ENCODE measurements at places on chromosomes 5 and 9.

GRCh38 chr9:127561491-127562278 is 50.4 kb upstream of the STXBP1 start:
- peak; percentile 99 for DNase-seq

GRCh38 chr5:76859591-76860247 is 9.9 kb downstream of the S100Z start:
- peak; percentile 16 for DNase-seq

GRCh38 chr5:169450464-169450863 is 133.1 kb upstream of the SPDL1 start:
- DNase-seq: peak; percentile 33

DNA sequence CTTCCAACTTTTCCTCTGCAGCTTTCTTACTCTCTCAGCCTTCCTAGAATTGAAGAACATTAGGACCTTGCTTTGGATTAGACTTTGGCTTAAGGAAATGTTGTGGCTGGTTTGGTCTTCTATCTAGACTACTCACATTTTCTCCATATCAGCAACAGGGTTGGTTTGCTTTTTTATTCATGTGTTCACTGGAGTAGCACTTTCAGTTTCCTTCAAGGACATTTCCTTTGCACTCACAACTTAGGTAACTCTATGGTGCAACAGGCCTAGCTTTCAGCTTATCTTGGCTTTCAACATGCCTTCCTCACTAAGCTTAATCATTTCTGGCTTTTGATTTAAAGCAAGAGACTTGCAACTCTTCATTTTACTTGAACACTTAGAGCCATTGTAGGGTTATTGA is 153.1 kb downstream of the CCDC192 start:
- DNase-seq: no peak

DNA sequence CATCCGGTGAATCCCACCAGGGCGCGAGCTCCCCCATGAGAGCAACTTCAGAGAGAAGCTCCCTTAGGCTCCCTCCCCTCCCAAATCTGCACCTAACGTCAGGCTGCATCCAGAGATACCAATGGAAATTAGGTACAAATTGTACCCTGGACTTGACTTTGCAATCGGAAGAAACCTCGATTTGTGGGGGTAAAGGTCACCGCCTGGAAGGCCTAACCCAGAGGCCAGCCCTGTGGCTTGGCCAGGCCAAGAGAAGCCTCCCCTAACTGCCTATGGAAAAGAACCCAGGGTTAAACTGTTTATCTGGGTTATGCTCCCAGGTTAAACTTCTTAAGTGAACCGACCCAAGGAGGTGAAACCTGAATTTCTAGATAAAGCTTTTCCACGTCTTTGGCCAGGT is 80.4 kb downstream of the GTF3C4 start:
- no peak for DNase-seq

- no peak for DNase-seq
Measured at GRCh38 chr5:53730943-53731342, 170.5 kb downstream of the NDUFS4 start.

DNA sequence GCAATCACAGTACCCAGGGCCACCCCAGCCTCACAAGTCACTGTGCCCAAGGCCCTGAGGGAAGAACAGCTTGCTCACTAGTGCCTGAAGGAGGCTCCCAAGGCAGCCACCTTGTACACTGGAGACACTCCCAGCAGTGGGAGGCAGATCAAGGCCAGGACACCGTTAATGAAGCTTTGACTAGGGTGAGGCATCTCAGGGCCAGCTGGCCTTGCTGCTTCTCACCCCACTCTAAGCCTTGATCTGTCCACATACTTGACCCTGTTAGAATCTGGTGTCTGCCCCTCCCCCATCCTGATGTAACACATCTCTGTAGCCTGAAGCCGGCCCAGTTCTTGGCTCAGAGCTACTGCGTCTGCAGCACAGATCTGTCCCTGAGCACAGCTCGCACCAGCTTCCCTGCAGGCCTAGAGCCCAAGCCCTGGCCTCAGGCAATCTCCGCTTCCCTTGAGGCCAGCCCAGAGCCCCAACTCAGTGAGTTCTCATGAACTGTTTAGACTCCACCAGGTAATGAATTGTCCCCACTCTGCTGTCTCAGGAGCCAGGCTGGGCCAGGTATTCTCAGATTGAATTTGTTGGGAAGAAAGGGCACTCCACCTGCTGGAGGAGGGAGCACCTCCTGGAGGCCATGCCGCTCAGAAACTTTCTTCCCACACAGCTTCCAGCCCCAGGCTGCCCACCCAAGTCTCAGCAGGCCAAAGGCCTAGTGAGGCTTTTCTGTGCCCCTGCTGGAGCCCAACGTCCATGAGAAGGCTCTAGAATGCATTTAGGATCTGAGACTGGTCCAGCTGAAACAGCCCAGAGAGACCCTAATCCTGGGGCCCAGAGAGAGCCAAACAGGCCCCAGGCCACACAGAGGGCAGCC is 13.4 kb upstream of the JADE2 start:
- peak; percentile 75 for DNase-seq

DNA sequence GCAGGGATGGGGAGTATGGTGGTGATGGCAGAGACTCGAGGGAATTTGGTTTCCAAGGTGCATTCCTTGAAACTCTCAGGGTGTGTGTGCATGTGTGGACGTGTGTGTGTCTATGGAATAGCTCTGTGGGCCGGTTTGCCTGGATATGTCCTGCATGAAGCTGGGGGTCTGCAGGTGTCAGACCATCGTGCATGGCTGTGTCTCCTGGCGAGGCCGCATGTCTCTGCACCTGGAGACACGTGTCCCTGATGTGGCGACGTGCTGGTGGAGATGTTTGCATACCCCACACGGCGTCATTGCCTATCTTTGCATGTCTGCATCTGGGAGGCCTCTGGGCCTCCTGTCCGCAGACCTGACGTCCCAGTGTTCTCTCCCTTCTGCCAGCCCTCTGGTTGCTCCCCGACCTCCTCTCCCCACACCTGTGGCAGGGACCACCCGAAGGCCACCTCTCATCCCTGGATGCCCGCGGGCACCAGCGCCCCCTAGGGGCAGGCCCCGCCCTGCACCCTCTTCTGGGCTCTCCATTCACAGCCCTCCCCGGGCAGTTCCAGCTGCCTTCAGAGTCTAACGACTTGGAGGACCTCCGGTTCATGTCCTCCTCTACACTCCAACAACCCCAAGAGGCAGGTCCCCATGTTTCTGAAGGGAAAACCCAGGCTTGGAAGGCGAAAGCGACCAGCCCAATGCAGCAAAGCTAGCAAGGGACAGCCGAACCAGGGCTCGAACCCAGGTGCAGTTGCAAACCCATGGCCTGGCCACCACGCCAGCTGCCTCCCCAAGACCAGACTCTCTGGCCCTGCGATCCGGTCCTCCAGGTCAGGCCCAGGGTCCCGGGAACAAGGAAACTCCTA is 88.6 kb downstream of the LMX1B start:
- DNase-seq: no peak

Measured in fibroblast of mammary gland (primary cell).